ENCODE measurements at places on chromosomes 3 and 15.

DNA sequence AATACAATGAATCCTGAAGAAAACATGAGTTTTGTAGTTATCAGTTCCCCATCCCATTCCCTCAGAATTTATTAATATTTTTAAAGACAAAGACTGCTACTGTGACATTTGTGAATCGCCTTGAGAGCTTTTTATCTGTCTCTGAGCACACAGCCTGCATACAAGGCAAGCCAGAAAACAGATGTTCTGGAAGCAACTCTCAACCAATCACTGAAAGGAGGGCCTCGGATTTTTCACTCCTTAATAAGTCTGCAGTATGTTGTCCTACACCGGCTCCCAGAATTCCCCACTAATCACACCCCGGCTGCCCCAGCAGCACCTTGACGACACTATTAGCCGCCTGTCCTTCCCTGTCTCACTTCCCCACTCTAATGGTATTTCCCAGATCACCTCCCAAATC is 138.5 kb downstream of the ZNF621 start:
- DNase-seq, result no peak

- DNase-seq, result peak; percentile 12
Observed at GRCh38 chr3:22361521-22361920, 610.5 kb upstream of the ZNF385D start.

DNA sequence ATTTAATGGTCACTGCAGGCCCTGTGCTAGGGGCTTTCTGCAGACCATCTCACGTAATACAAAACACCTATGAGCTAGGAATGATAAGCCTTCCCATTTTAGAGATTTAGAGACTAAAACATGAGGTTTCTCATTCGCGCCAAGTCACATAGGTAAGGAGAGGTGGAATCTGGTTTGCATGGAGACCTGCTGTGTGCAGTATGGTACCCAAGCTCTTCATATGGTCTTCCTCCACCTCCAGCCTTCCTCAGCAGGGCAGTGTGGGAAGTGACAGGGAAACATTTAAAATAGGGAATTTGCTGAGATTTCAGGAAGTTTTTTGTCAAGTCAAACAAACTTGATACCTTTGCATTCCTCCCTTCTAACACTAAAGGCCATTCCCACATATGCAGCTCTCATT is 337.6 kb downstream of the IL20RB start:
- DNase-seq, result no peak

DNA sequence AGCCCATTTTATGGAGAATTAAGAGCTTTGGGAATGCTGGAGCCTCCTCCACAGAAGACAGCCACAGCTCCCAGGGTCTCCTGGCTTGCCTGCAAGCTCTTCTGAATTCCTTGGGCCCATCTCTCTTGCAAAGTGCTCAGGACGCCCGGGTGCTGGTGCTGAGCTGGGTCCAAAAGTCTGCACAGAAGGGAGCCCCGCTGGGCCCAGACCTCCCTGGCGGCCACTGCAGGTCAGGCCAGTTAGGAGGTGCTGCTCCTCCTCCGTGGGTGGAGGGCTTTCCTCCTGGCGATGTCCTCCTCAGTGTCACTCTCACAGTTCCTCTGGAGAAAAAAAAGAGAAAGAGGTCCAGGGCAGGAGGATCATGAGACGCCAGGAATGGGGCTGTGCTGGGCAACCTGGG is 74.5 kb upstream of the HERC1 start:
- no peak for DNase-seq

GRCh38 chr15:76260246-76260938 is 50.9 kb downstream of the ETFA start:
- no peak for DNase-seq

- DNase-seq, result no peak
Observed at GRCh38 chr3:171900446-171900845, 57.3 kb downstream of the TMEM212 start.

- peak; percentile 74 for DNase-seq
Observed at GRCh38 chr15:29925227-29926082, 103.2 kb upstream of the TJP1 start.

- no peak for DNase-seq
Observed at GRCh38 chr3:128412180-128413002, 54.3 kb downstream of the DNAJB8 start.

- DNase-seq, result peak; percentile 31
Observed at GRCh38 chr3:64214381-64215018, 10.8 kb downstream of the PRICKLE2 start.
